Gastroesophageal sphincter (tissue), 4 donors: ENCODE measurements at places on chromosomes 4 and X. TPM values are rescaled to one million over a fixed set of nuclear protein-coding genes. Genes with fewer than 3 reads are reported as not detected.

The SLC9A7 gene
- total RNA-seq: 4.1 TPM

The GNRHR gene
- total RNA-seq: not detected

The DCAF8L2 gene
- 0.23 TPM for total RNA-seq

The PRRG1 gene
- total RNA-seq: 5.6 TPM

The SHOX gene
- total RNA-seq: not detected

The SSX2 gene
- total RNA-seq: not detected
